ENCODE measurements at places on chromosomes 13 and 19.

- DNase-seq, result no peak
These were observed 136.3 kb downstream of the CDK8 start for GRCh38 chr13:26390203-26390602.

GRCh38 chr13:101698400-101698799 is 245.9 kb downstream of the ITGBL1 start:
- no peak for DNase-seq

GRCh38 chr19:10637894-10638293 is 12.5 kb downstream of the SLC44A2 start:
- no peak for DNase-seq

DNA sequence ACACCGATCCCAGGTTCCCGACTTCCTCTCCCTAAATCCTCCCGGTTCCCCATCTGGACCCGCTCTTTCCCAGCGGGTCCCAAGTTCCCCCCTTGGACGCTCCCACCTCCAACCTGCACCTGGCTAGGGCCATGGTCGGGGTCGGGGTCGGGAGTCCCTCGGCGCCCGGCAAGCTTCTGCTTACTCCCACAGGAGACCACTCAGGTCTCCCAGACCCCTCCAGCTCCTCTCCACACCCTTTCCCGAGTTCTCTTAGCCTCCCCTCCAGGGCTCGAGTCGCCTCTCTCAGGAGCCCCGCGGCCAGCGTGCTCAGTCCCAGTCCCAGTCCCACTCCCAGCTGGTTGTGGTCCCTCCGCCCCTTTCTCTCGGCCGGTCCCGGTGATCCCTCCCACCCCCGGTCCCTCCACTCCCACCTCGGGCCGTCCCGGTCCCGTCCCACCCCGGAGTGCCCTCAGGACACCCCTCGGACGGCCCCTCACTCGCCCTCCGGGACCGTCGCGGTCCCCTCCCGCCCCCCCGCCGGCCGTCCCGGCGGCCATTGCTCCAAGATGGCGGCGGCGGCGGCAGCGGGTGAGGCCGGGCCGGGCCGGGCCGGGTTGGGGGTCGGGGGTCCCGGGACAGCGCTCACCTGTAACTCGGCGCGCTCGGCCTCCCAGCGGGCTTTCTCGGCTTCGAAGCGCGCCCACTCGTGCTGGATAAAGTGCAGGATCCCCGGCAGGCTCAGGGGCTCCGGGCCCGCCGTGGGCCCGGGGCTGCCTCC is at the start of gene FKRP:
TSS of gene FKRP (plus strand) at position 537 of the 760 bp plus-strand sequence. CDS start 9,394 bp downstream, outside the sequence.
- no peak for DNase-seq

DNA sequence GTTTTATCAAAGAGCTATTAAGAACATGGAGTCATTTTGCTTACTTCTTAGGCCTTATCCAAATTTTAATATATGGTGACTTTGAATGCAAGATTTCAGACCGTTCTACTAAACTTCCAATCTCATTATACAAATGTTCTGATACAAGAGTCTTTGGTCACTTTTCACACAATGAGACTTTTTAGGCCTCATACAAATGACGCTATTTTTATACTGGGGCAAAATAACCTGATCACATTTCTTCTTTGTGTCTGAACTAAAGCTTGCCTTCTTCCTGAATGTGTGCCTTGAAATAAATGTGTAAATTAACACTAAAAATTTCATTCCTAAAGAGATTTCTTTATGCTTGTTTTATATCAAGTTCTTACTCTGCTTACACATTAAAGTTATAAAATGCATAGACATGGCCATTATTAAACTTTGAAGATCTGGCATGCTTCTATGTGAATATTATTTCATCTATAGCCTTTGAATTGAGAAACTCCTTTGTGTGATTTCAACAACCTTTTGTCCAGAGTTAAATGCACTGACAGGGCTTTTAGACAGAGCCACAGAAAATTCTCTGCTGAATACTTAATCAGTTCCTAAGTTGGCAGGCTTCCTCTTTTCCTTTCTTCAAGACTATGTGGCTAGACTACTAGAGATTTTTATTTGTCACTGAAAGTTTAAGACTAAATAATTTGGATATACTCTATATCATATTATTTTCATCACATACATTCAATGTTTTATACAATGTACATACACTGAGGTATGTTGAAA is 86.1 kb downstream of the EDNRB start:
- no peak for DNase-seq

DNA sequence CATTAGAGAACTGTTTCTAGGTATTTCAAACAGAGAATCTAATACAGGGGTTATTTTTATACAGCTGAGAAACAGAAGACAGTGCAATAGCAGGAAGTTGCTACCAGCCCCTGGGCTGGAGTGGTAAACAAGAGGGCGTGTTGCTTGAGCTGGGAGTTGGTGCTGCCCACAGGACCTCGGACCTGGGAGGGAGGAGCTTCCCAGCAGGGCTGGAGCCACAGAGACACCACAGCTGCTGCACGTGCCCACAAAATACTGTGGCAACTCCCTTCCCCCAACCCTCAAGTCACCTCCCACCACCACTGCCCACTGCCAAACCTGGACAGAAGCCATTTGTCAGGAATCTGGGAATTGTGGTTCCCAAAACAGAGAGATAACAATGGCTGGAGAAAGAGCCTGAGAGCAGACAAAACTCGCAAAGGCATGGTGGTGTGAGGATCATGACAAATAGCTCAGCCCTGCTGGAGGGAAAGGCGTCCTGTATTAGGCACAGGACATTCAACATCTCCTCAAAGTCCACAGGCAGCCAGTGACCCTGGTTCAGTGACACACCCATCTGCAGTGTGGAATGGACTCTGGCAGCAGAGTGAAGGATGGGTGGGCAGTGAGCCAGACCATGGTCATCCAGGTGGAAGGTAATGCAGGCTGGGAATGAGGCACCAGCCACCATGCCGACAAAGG is 57.2 kb downstream of the SPATA13 start:
- no peak for DNase-seq

DNA sequence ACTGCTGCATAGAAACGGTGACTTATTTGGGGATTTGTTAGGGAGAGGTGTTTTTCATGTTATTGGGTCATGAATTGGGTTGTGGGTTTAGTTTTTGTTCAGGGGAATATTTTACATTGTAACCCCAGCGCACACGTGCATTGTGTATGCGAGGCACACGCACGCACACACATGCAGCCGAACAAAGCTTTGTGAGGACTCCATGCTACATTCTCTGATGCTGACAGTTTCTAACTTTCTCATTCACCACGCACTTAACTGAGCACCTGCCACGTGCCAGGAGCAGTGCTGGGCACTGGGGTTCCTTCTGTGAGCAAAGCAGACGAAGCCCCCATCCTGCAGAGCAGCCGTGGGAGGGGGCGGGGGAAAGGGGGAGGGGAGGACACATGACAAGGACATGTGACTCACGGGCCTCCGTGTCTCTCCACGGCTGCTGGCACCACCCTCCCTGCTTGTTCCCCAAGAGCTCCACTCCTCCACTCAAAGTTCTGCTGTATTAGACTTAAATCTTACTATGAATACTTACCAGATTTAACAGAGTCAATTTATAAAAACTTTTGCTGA is 55.6 kb downstream of the SLC7A9 start:
- no peak for DNase-seq

DNA sequence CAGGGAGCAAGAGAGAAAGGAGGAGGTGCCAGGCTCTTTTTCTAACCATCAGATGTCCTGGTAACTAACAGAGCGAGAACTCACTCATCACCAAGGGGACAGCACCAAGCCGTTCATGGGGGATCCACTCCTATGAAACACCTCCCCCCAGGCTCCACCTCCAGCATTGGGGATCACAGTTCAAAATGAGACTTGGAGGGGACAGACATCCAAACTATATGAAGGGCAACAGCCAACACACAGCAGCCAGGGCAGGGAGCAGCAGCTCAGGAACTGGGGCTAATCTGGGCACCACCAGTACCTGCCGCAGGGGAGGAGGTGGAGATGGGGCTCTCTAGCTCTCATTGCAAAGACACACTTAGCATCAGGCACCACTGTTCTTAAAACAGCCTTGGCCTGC is 34.3 kb upstream of the VSTM2B start:
- no peak for DNase-seq

- DNase-seq, result no peak
These were observed 5.4 kb upstream of the VSIG10L start for GRCh38 chr19:51347209-51347928.

DNA sequence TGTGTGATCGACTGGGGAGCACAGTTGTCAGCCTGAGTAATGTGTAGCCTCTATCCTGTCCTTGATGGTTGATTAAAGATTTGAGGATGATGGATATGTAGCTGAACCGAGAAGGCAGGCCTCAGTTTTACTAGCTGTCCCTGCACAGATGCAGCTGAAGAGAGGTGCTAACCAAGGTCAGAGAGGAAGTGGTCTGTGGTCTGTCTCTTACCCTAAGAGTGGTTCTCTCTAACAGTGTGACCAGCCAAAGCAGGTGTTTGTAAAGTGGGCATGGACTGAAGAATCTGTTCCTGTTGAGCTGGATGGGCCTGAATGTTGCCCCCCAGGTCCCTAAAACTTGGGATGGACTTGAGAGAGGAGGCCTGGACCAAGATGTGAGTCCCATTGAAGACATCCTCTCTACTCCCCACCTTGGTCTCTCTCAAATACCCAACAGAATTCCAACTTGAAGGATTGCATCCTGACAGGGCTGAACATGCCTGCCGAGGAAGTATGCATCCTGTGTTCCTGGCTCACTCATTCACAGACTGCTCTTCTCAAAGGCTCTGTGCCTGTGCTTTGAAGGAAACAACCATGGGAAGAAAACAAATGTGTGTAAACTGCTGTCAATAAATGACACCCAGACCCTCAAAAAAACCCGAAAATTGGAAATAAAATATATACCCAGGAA is 223.8 kb downstream of the MAB21L1 start:
- no peak for DNase-seq

- DNase-seq, result peak; percentile 79
These were observed 2.3 kb upstream of the EML2 start for GRCh38 chr19:45641274-45642105.

GRCh38 chr19:33794683-33795369 is 1.8 kb upstream of the KCTD15 start:
- DNase-seq, result no peak

GRCh38 chr19:51735759-51736449 is 12.1 kb upstream of the HAS1 start:
- no peak for DNase-seq

DNA sequence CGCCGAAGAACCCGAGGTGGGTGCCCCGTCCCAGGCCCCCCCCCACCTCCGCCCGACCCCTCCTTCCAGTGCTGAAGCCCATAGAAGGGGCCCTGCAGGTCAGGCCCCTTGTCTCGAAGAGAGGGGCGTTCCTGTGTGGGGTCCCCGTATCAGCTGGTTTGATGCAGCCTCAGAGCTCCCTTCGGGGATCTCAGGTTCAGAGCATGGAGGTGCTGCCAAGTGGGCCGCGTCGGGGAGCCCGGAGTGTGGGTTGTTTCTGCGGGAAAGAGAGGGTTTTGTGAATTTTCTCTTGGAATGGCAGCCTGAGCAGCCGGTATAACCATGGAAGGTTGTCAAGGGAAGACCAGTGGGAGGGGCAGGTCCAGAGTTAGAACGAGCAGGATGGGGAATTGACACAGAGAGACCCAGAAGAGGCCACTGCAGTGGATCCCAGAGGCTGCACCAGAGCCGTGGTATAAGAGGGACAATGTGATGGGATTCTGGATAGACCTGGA is 384 bp downstream of the TRAPPC2B start:
- no peak for DNase-seq

- DNase-seq, result no peak
These were observed 92.6 kb downstream of the MZT1 start for GRCh38 chr13:72634859-72635258.

DNA sequence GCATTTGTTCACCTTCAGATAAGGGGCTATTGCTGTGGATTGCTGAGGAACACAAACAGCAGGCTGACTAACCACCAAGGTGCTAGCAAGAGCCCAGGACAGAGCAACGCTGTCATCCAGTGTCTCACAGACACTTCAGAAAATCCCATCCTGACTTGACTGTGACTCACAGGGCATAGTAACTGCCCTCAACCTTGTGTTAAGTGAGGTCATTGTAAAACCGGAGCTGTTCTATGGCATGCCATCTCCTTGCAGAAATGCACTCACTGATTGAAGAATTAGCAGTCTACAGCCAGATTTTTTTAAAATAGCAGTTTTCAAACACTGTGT is 51.1 kb downstream of the TNFRSF19 start:
- DNase-seq, result no peak

GRCh38 chr19:43784241-43784980 is 3.6 kb upstream of the KCNN4 start:
- DNase-seq, result peak; percentile 67

DNA sequence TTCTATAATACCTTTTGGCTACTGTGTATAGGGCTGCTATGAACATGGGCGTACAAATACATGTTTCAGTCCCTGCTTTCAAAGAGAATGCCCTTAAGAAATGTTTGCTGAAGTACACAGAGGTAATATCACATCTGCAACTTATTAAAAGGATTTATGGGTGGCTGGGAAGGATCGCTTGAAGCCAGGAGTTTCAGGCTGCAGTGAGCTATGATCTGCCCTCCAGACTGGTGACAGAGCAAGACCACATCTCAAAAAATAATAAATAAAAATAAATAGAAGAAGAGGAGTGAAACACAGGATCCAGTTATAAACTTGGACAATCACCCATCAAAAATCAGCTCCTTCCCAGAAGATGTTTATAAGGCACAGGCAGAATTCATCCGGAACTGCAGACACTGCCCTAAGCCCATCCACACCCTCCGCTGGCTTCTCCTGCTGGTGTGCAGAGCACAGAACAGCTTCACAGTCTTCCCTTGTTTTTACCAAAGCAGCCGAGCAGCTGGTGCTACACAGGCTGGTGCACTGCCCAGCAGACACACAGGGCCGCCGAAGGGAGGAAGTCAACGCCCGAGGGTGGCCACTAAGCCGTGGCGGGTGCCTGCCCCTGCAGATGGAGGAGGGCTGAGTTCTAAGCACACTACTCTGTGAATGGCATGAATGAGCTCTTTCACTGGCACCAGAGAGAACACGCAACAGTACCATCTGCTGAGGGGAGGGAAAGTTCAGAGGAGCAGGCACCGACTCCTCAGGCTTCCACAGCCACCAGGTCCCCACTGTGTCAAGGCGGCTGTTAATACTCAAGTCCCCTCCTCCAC is 44.0 kb downstream of the BRD4 start:
- no peak for DNase-seq

DNA sequence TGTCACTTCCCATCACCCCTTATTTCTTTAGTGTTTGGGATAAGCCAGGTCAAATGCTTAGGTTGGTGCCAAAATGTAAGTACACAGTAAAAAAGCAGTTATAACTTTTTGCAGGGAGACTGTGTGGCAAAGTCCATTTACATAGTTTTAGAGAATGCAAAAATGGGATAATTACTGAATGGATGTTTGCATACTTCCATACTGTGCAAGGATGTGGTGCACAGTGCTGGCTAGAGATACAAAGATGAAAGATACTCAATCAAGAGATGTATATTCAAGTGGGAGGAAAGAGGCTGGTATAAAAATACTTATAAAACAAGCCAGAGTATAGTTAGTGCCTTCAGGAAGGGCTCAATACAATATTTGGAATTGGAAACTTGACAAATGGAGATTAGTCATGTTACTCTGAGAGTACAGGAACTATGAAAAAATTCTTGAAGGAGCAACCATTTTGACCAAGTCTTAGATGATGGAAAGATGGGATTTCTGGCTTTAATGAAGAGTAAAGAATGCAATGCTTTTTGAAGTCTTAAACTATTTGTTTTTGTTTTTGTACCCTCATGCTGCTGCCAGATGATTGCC is 8.0 kb downstream of the PDS5B start:
- DNase-seq, result no peak
